ENCODE measurements at places on chromosomes 6 and 20. TPM values are rescaled to one million over a fixed set of nuclear protein-coding genes. Genes with fewer than 3 reads are reported as not detected.

DNA sequence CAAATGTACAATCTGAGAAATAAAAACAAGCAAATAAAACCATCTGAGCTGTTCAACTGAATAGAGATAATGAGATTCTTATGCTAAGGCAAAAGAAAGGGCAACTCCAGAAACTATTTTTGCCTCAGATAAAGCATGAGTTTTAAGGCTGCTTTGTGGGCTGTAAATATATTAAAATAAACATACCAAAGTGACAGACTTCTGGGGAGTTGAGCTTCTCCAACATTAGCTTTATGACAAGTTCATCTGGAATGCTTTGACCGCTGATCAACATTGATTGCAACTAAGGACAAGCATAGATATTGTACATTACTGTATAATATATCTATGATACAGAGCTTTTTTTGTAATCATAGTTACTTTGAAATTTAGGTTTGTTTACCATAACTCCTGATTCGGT is 19.3 kb downstream of the AK9 start:
- H3K36me3 ChIP-seq, result peaks cover 6% of the 10 kb centered on the region
- DNase-seq, result no peak
- H3K27ac ChIP-seq, result peak overlapping the region; percentile 36
- no peaks in the 10 kb centered on the region for H3K27me3 ChIP-seq
- peaks cover 18% of the 10 kb centered on the region for H3K4me1 ChIP-seq

GRCh38 chr6:34052918-34053608 is 92.8 kb downstream of the GRM4 start:
- no peak overlapping the region for H3K4me3 ChIP-seq
- no peak for DNase-seq
- no peaks in the 10 kb centered on the region for H3K36me3 ChIP-seq
- H3K4me1 ChIP-seq, result peaks cover 5% of the 10 kb centered on the region

DNA sequence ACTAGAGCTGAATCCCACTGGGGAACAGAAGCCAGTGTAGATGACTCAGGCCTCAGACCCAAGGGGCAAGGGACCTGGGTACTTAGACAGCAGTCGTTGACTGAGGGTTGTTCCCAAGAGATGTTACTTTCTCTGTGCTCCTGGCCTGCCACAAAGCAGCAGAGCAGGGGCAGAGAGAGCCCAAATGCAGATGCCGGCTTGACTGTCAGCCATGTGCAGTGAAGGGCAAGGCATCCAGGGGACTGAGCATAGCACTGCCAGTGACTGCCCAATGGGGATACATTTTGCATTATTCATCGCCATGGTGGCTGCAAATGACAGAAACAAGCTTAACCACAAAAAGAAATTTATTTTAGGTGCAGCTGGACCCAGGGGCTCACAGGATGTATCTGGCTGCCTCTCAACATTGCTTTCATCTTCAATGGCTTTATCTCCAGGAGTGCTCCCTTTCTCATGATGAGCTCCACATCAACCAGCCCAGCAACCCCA is 7.6 kb upstream of the TP53RK start:
- H3K36me3 ChIP-seq, result no peaks in the 10 kb centered on the region
- DNase-seq, result no peak
- H3K4me3 ChIP-seq, result no peak overlapping the region
- H3K27me3 ChIP-seq, result peaks cover 2% of the 10 kb centered on the region
- H3K27ac ChIP-seq, result no peak overlapping the region

DNA sequence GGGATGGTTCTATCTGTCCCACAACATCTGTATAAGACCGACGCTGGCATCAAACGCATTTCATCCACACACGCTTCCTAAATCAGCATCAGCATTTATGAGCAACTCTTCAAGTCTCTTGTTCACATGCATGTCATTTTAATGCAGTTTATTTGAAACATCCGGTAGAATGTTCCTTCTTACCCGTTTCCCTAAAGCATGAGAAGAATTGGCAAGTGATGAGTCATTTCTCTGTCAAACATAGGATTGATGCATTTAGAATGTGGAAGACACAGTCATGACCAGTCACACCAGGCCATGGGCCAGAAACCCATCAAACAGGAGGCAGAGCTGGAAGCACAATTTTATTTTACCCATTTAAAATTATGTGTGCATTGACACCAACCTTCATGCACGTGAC is 122.8 kb downstream of the UST start:
- H3K27ac ChIP-seq, result no peak overlapping the region
- H3K4me3 ChIP-seq, result no peak overlapping the region
- no peaks in the 10 kb centered on the region for H3K27me3 ChIP-seq
- H3K36me3 ChIP-seq, result no peaks in the 10 kb centered on the region

DNA sequence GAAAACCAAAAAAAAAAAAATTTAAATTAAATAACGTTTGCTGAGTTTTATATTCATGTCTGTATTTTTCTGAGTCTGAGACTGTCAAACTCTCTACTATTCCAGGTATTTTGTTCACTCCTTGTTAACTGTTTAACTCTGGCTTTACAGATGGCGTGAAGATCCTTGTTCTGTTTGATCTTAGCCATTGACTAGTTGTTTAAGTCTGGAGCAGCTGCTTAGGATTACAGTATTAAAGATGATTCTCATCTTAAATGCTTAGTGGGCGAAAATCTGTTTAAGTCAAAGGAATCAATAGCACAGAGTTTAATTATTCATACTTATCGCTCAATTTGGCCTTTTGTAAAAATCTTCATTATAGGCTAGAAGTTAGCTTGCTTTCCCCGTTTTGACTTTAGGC is 2.4 kb downstream of the PHACTR2 start:
- H3K27ac ChIP-seq, result peak overlapping the region; percentile 96
- DNase-seq, result no peak
- no peaks in the 10 kb centered on the region for H3K27me3 ChIP-seq
- peaks cover 40% of the 10 kb centered on the region for H3K4me1 ChIP-seq

The BTBD9 gene
- total RNA-seq, result 20.5 TPM

The ZSWIM3 gene
- 3.7 TPM for total RNA-seq

The MCHR2 gene
- total RNA-seq, result not detected

DNA sequence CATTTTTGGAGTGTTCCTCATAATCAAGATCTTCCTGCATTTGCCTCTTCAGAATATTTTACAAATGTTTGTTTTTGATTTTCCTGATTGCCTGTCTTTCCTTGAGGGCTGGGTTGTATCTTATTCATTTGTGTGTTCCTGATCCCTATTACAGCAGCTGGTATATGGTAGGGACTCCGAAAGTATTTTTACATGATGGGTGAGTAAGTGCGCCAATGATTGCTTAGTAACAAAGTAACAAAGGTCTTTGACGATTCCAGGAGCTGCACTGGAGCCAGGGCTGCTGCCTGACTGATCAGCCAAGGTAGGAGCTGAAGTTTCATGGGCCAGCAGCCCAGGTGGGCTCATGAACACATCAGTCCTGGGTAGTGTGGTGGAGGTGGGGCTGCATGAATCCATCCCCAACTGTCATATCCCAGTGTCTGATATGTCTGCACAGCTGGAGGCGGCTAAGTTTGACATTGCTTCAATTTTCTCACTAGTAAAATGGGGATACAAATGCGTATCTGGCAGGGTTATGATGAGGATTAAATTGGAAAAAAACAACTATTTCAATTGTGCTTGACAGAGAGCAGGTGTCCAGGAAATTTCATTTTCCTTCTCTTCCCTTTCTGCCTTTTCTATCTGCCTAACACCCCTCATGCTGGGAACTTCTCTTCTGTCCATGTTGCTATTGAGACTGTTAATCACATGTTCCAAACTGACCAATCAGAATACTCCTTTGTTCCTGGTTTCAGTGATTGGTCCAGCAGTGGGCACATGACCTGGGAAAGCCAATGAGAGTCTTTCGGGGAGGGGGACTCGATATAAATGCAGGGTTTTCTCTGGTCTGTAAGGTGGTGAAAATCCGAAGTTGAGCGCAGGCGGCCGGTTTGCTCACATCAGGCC is 90.7 kb downstream of the CDH26 start:
- no peaks in the 10 kb centered on the region for H3K36me3 ChIP-seq
- no peak overlapping the region for H3K27ac ChIP-seq
- no peak for DNase-seq

The LPA gene
- total RNA-seq, result 2.0 TPM

The LRFN2 gene
- total RNA-seq, result not detected

The ABHD12 gene
- 47.1 TPM for total RNA-seq

The NCOA6 gene
- total RNA-seq, result 42.6 TPM

The WFDC13 gene
- not detected for total RNA-seq

GRCh38 chr6:30450909-30451841 is 38.1 kb upstream of the HLA-E start:
- no peak overlapping the region for H3K27ac ChIP-seq
- no peak overlapping the region for H3K4me3 ChIP-seq
- no peaks in the 10 kb centered on the region for H3K4me1 ChIP-seq
- no peaks in the 10 kb centered on the region for H3K36me3 ChIP-seq
- DNase-seq, result no peak

The RRAGD gene
- total RNA-seq, result 5.6 TPM

DNA sequence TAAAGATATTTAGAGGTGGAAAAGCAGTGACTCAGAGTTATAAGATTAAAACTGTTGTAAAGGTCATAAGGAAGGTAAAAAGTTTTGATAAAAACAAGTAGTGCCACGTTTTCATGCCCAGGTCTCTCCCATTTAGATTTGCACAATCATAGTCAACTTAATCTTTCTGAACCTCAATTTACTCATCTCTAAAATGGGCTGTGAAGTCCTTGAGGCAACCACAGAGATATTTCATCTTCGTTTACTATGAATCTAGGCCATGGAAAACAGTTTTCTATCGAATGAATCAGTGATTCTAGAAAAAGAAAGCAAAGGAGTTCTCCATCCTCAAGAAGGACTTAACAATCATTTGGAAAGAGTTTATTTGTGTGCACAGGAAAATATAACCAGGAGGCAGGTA is 190.2 kb downstream of the EDN1 start:
- H3K27ac ChIP-seq, result no peak overlapping the region
- no peak for DNase-seq
- H3K36me3 ChIP-seq, result no peaks in the 10 kb centered on the region
- no peaks in the 10 kb centered on the region for H3K4me1 ChIP-seq

The C20orf96 gene
- 52.8 TPM for total RNA-seq

GRCh38 chr6:22550971-22551670 is 18.2 kb upstream of the HDGFL1 start:
- H3K4me3 ChIP-seq, result no peak overlapping the region
- no peak for DNase-seq
- no peaks in the 10 kb centered on the region for H3K27me3 ChIP-seq
- peaks cover 11% of the 10 kb centered on the region for H3K36me3 ChIP-seq

The SLC16A10 gene
- total RNA-seq, result 18.0 TPM

The C6orf141 gene
- total RNA-seq, result 6.5 TPM

The CBLN4 gene
- total RNA-seq, result not detected

The RHAG gene
- not detected for total RNA-seq

DNA sequence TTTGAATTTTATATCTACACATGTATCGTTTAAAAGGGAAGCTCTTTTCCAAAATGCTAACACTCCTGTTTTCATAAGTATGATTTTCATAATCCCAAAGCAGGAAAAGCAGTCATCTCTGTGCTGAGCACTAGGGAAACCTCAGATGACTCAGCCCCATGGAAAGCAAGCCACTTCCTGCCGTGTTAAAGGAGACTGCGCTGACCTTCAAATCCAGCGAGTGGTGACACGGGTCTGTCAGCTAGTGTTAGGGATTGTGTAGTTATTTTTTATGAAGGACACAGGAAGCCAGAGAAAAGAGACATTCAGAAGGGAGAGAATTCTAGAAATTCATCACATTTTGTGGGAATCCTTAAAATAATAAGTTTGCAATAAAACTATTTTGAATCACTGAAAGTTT is 57.0 kb upstream of the CD93 start:
- H3K27me3 ChIP-seq, result peaks cover 1% of the 10 kb centered on the region
- no peak for DNase-seq
- H3K4me1 ChIP-seq, result peaks cover 6% of the 10 kb centered on the region
- no peaks in the 10 kb centered on the region for H3K36me3 ChIP-seq

The SNX21 gene
- total RNA-seq, result 17.3 TPM

GRCh38 chr20:29740601-29740950 is 1516.9 kb upstream of the DEFB115 start:
- peaks cover 9% of the 10 kb centered on the region for H3K36me3 ChIP-seq
- no peak overlapping the region for H3K4me3 ChIP-seq
- no peaks in the 10 kb centered on the region for H3K4me1 ChIP-seq

GRCh38 chr6:130822736-130823135 is 4.5 kb upstream of the SMLR1 start:
- no peak overlapping the region for H3K27ac ChIP-seq
- no peaks in the 10 kb centered on the region for H3K4me1 ChIP-seq
- H3K27me3 ChIP-seq, result peaks cover 3% of the 10 kb centered on the region
- no peaks in the 10 kb centered on the region for H3K36me3 ChIP-seq
- DNase-seq, result no peak

DNA sequence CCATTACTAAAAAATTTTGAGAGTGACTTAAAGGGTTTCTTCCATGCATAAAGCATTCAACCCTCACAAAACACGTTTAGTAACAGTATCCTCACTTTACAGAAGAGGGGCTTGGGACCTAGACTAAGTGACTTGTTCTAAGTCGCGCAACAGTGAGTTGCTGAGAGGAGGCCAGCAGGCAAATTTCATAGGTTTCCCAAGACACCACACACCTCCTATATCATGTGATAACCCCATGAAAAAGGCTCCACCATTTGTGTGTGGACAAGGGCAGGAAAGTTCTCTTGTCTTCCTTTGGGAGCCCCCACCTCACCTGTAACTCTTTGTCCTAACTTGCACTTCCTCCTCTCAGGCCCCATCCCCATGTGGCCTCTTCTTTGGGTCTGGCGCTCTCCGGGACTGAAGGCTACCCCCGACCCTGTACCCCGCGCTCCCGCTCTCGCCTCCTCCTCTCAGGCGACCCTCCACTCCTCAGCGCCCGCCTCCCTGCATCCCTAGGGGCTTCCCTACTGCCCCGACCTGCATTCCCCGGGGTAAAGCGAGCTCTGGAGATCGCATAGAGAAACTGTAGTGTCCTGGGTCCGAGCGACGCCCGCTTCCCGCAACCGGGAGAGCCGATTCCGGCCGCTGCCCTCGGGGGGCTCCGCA is 392 bp downstream of the PSMB8 start:
- no peak for DNase-seq
- H3K27ac ChIP-seq, result peak overlapping the region; percentile 82
- peaks cover 10% of the 10 kb centered on the region for H3K36me3 ChIP-seq
- peaks cover 10% of the 10 kb centered on the region for H3K4me1 ChIP-seq
